A549 (cell line): ENCODE measurements at places on chromosomes 12 and 14. TPM values are rescaled to one million over a fixed set of nuclear protein-coding genes. Genes with fewer than 3 reads are reported as not detected.

PIANP gene
- 0.30 to 0.56 TPM (median 0.45 TPM) in 3 replicates for polyA plus RNA-seq

DNA sequence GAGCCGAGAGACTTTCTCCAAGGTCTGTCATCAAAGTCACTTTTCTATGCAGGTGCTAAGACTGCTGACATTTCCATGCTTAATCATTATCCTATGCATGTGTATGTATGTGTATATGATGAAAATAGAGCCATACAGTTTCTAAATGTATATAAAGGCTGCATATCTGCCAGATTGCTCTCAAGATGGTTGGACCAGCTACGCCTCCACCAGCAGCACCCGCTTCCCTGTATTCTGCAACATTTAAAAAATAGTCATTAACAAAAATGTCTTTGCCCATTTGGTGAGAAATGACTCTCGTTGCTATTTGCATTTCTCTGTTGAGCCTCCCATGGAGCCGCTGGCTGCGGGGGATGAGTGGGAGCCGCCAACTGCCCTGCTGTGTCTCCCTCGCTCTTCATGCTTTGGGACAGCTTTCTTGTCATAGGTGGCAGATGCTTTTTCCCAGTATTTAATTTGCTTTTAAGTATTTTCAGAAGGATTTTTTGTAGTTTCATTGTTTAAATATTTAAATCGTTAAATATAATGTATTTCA is 54.7 kb downstream of the DYNC1H1 start:
- DNase-seq = no peak

GRCh38 chr12:38886931-38887330 is 18.5 kb downstream of the CPNE8 start:
- DNase-seq = no peak

GRCh38 chr14:104085032-104085888 is at the start of gene ASPG:
Gene ASPG (plus strand): TSS chr14:104085700. CDS start chr14:104085771, 71 bp downstream.
- peak; percentile 44 for DNase-seq

GRCh38 chr14:35747379-35747778 is 61.7 kb downstream of the RALGAPA1 start:
- DNase-seq = peak; percentile 40

GRCh38 chr12:27771481-27772327 is 8.3 kb upstream of the KLHL42 start:
- no peak for DNase-seq

DNA sequence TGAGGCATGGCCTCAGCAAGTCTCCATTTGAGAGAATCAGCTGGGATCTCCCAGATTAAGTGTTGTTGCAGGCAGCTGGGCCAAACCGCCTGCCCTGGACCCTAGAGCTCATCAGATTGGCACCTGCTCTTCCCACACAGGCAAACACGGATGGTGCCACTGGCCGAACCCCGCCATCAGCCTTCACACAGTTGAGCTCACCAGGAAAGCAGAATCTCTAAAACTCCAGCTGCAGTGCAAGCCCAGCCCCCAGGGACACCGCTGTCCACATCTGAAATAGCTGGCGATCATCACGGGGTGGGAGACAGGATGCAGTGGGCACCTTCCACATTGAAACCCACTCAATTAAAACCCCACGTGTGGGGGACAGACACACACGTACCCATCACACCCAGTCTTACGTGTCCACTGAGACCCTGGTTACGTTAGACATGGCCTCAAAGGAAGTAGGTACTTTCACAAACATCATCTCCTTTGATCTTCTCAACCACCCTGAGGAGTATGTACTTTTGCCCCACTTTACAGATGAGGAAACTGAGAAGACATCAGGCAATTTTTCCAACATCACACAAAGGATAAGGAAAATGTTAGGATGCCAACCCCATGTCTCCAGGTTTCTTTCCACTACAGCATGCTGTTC is 88.8 kb downstream of the SINHCAF start:
- no peak for DNase-seq

KRT79 gene
- 0.08 TPM in 1 of 3 replicates, not detected in the others for polyA plus RNA-seq

PMCH gene
- polyA plus RNA-seq = not detected in 3 replicates

DNA sequence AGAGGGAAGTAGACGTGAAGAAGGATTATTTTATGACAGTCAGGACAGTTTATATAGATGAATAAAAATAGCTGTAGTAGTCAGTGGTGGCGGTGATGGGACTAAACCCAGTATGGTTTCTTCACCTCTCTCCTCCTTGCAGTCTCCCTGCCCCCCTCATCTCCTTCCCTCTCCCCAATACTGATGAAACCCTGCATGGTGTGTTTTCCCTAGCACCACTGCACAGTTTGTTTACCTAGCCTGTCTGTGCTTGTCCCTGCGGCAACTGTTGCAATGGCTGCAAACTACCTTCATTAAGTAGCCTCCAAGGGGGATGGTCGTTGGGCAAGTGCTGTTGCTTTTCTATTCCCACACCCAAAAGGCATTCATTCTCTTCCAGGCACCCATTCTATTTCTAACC is 14.7 kb downstream of the PCBP2 start:
- DNase-seq = no peak

DNA sequence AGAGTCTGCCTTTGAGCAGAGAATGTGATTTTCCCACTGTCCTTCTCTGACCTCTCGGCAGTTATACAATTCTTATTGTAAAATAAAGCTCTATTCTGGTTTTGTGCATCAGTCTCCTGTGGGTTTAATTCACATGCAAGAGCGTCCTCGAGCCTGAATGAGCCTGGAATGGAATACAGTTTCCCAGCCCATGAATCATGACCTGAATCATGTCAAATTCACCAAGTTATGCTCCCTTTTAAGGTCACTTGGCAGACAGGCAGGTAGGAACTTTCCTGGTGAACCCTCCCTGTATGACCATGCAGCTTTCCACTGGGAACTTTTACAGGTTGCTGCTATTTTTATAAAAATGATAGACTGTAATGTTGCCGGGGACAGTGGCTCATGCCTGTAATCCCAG is 41.7 kb downstream of the BICD1 start:
- no peak for DNase-seq

DNA sequence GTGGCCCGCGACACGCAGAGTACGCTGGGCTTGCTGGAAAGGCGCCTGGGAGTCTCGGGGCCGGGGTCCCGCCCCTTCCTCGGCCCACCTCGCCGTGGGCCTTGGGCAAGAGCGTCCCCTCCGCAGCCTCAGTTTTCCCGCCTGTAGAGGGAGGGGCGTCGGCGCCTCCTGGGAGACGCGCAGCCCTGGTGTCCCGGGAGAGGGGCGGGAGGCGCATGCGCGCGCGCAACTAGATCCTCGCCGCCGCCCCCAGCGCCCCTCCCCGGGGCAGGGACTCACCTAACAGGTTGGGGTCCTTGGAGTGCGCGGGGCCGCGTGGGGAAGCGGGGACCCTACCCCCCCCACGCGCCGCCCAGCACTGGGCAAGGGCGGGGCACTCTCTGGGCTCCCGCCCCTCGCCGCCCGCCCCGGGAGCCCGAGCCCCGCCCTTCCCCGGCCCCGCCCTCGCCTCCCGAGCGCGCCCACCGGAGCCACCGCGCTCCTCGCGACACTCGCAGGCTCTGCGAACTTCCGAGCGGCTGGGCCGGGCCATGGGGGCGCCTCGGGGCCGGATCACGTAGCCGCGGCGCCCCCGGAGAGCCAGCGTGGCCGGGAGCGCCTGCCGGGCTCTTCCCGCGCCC is at the start of gene KIF26A:
Gene KIF26A (plus strand): TSS at position 490 of the 620 bp plus-strand sequence. CDS start 136 bp downstream, outside the sequence.
- peak; percentile 74 for DNase-seq

- no peak for DNase-seq
These were observed 29.1 kb upstream of the NXPH4 start for GRCh38 chr12:57187222-57188089.

DNA sequence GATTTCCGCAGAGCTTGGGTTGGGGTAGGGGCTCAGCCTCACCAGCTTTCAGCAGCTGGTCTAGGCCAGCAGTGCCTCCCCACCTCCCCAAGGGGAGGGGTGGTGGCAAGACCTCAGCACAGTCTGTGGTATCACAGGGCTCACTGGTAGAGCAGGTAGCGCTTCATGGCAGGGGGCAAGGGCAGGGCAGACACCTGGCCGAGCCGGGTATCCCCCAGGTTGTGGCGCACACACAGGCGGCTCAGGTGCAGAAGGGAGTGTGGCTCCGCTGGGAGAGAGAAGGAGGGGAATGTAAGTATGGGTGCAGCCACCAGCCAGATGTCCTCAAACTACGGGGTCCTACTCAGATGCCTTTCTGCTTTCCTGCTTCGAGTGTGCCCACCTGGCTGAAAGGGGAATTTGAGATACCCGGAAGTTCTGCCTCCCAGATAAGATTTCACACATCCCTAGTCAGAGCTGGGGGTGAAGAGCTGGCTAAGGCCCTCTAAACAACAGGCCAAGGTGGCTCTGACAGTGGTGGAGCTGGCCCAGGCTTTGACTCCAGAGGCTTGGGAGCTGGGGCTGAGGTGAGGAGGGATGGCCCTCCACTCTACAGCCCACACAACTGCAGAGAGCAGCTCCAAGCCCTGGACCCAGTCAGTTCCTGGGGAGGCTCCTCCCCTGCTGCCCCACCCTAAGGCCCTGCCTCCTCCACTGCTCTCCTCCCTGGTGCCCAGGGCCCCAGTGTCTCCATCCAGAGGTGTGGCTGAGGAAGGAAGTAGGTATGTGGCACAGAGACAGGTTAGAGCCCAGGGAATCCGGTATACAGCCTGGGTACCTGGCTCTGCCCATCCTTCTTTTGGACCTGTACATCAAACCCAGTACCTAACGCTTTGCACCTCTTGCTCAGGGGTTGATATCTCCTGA is 1.8 kb downstream of the SPSB2 start:
- peak; percentile 76 for DNase-seq

GRCh38 chr12:67764055-67764454 is 115.5 kb downstream of the DYRK2 start:
- DNase-seq = no peak

DNA sequence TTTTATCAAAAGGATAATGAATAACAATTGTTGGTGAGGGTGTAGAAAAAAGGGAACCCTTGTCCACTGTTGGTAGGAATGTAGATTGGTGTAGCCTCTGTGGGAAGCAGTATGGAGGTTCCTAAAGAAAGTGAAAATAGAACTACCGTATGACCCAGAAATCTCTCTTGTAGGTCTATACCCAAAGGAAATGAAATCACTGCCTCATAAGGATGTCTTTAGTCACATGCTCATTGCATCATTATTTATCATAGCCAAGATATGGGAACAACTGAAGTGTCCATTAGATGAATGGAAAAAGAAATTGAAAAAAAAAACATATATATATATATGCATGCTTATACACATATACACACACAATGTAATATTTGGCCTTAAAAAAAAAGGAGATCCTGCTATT is 158.8 kb upstream of the NPAS3 start:
- DNase-seq = no peak

GRCh38 chr14:95619785-95620417 is 66.3 kb upstream of the TCL1B start:
- DNase-seq = no peak

DNA sequence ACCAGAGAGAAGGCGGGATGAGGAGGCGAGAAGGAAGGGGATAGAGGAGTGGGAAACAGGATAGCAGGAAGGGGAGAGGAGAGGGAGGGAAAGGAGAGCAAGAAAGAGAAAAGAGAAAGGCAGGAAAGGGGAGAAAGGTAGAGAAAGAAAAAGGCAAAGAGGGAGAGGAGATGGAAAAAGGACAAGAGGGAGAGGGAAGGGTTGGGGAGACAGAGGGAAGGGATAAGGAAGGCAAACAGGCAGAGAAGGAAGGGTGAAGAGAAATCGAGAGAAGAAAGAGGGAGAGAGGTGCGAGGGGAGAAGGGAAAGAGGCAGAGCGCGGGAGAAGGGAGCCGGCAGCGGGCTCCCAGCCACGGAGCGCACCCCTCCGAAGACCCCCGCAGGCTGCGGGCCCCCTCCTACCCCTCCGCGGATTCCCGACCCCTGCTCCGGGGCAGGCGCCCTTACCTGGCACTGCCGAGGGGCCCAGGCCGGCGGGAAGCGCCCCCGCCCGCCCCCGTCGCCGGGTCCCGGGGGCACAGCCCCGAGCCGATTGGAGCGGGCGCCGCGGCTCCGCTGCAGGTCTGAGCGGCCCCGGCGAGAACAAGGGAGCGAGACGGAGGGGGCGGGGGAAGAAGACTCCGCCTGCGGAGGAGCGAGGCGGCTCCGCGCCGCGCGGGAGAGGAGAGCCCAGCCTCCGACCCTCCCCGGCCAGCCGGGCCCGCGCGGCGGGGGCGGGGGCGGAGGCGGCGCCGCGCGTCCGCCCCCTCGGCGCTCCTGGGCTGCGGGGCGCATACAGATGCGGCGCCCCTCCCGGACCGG is at the start of gene CDH24:
Gene CDH24 (minus strand): TSS at position 565 of the 801 bp plus-strand sequence. CDS start 1,787 bp downstream, outside the sequence.
- peak; percentile 64 for DNase-seq

ITGB7 gene
- 0.54 to 0.66 TPM (median 0.64 TPM) in 3 replicates for polyA plus RNA-seq

DNA sequence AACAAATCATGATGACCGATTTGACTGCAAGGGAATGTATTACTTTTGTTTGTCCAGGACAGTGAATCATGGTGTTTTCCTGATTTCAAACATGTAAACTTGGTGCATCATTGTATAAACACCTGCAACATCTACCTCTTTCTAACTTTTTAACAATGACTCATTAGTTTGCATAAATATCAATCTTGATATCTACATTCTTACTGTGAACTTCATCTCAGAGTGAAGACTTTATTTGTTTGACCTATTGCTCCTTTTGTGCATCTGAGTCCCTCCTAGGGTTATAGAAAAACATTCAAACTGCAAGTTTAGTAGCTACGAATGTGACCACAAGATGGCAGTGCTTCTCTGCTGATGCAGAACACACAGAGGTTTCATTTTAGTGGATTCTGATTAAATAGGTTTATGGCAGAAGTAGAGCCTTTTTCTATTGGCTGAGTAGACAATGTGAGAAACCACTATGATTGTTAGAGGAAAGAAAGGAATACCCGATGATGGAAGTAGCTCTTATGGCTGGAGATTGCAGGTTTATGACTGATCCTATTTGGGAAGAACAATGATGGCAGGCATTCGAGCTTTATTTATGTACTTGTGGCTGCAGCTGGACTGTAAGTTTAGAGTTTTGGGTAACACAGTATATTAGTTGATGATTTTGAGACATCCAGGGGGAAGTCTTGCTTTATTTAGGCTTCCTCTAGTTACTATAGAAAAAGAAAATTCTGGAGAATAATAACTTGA is 244.2 kb upstream of the OR4E1 start:
- peak; percentile 92 for DNase-seq

GRCh38 chr12:53856132-53856531 is 82.5 kb upstream of the HOXC13 start:
- DNase-seq = no peak

GRCh38 chr14:76304536-76305267 is 71.2 kb upstream of the ESRRB start:
- no peak for DNase-seq

IL23A gene
- polyA plus RNA-seq = 0.31 to 0.34 TPM (median 0.33 TPM) in 3 replicates

KCNMB4 gene
- polyA plus RNA-seq = 0.04 to 0.08 TPM (median 0.08 TPM) in 3 replicates

GRCh38 chr12:108583991-108584390 is 13.9 kb downstream of the TMEM119 start:
- no peak for DNase-seq

MYL2 gene
- polyA plus RNA-seq = not detected in 3 replicates
